ENCODE measurements at places on chromosomes 4 and X.

GRCh38 chr4:144562019-144562705, 83.8 kb upstream of the HHIP start:
- DNase-seq: no peak

DNA sequence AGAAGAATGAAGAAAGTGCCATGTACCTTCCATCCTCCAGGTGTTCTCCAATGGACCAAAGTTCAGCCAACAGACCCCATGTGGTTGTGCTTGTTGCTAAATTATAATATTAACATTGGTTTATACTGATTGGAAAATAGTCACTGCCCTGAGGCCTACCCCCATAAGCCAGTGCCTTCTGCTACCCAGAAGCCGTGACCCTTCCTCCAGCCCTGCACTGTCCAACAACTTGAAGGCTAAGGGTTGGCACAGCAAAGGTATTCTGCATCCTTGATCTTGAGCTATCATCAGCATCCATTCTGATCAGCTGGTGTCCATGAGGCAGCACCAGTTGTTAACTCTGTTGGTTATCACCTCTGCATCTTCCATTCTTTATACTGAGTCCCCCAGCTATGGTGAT, 66.2 kb upstream of the BMPR1B start:
- DNase-seq: no peak

- no peak for DNase-seq
Observed at GRCh38 chr4:169167957-169168858, 102.5 kb downstream of the SH3RF1 start.

DNA sequence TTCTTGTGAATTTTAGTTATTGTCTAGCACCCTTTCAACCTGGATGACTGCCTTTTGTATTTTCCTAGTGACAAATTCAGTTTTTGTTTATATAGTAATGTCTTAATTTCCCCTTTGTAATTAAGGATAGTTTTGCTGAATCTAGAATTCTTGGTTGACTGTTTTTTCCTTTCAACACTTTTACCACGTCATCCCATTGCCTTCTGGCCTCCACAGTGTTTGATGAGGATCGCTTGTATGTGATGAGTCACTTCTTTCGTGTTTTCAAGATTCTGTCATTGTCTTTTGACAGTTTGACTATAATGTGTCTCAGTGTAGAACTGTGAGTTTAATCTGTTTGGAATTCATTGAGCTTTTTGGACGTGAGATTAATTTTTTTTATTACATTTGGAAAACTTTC, 30.1 kb downstream of the KDM6A start:
- no peak for DNase-seq

DNA sequence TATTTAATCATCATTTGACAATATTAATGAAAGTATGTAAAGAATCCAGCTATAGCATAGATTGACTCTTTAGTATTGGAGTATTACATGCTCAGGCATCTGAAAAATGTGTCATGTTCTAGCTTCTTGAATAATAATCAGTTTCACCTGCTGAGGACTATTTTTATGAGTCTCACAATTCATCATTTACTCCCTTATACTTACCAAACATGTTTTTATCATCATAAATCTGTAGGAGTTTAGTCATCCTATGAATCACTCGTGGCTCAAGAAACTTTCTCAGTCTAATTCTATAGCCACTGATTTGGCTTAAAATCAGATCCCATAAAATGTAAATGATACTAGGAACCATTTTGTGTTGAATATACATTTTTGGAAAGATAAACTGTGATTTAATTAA, 1616.1 kb downstream of the C4orf33 start:
- no peak for DNase-seq

DNA sequence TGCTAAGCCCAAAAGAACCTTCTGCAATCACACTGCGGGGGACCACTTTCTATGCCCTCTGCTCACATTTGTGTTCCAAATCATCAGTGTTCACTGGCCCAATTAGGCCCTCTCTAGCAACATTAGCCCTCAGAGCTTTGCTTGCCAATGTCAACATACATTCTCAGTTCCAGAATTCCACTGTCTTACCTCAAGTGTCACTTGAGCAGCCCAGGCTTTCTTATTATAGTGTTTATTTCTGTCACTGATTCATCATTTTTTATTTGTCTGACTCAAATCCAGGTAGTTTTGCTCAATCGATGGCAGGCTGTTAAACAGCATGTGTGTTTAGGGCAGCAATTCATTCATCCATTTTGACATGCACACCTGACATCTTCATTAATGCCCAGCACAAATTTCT, 291.2 kb downstream of the TEX13A start:
- DNase-seq: no peak

- no peak for DNase-seq
Observed at GRCh38 chrX:154695911-154696675, 42.7 kb upstream of the CTAG2 start.

DNA sequence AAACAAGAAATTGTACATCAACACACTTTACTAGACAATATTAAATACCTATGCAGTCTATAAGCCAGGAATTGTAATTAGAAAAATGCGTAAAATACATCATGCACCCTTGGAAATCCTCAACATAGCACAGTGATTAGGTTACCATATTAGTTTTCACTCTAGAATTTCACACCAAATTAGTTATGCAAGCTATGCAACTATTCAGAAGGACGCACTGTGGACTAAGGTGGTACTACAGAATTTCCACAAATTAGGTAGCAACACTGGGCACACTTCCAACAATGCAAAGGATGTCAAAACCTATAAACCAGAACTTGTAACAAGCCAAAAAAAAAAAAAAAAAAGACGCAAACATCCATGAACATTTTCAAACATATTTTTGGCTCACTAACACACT, 71.1 kb upstream of the ZCCHC13 start:
- DNase-seq: no peak

DNA sequence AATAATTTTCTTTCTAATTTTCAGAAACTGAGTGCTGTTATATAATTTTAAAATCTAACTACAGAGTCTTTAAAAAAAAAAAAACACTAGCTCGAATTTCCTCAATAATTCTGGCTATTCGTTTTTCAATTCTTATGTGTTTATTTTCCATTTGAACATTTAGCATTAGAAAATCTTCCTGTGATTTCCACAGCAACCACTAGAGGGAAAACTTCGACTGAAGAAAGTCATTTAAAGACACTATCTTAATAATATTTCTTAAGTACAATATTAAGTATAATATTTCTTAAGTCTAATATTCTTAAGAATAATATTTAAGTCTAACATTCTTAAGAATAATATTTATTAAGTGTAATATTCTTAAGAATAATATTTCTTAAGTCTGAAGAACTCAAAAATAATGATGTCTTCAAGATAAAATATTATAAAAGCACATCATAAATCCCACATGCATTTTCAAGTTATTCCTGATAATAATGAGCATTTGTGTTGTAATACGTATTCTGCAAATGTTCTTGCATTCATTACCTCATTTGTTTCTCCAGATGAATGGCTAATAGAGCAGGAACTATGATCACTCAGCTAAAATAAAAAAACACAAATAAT, 118.4 kb upstream of the WDR17 start:
- DNase-seq: no peak

DNA sequence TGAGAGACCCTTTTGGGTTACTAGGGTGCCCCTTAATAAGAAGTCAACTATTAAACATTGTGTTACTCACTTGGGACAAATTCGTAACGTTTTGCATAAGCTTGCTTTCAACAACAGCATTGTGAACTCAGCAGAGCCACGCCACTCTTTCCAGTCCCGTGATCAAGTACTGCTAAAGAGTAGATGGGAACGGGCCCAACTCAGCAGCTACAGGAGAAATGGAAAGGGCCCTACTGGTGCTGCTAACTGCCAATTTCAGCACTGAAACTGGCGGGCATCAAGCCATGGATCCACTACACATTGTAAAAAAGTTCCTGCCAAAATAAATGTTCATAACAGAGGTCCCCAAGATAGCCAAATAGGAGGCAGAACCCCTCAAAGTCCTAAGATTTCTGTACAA, 19.0 kb upstream of the DHX15 start:
- DNase-seq: no peak

DNA sequence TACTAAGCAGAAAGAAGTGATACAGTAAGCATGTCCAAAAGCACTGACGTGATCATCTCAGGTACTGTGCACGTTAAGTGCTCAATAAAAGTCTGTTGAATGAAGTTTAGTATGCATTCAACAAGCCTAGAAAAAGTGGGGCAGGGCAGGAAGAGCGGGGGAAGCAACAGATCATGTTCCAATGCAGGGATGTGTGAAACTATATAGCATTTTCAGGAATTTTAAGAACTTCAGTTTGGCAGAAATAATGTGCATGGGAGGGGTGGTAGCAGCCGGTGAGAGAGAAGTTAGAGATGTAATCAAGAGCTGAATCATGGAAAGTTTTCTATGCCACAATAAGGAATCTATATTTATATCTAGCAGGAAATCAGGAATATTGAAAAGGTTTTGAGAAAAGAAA, 19.2 kb upstream of the CCNA2 start:
- no peak for DNase-seq

GRCh38 chr4:112416464-112416863, 99.5 kb downstream of the NEUROG2 start:
- DNase-seq: no peak

GRCh38 chrX:101051153-101051548, 760 bp downstream of the TRMT2B start:
- DNase-seq: no peak

GRCh38 chrX:40056420-40056819, 41.3 kb downstream of the BCOR start:
- no peak for DNase-seq

GRCh38 chr4:144701683-144702233, 55.8 kb downstream of the HHIP start:
- DNase-seq: no peak

DNA sequence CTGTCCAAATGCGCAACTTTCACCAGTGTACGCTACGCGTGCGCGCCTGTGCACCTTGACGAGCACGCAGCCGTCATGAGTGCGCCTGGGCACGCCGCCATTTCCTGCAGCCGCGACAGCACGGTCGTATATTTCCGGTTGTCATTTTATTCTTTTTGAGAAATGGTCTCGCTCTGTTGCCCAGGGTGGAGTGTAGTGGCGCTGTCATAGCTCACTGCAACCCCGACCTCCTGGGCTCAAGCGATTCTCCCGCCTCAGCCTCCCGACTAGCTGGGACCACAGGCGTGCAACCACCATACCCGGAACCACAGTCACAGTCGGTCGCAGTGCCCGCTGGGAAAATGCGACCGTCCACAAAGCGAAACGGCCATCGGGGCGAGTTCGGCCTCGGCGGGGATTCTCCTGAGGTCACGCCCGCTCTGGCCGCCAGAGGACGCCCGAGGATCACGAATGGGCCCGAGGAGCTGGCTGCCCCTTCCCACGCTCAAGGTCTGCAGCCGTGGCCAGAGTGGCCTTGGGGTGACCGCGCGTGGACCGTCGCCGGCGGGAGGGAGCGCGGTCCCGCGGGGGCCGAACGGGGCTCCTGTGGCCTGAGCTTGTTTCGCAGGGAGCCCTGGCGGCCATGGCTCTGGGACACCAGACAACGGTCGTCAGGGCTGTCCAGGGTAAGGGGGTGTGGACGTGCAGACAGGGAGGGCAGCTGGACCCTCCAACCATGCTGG, 23.7 kb upstream of the PNMA3 start:
- DNase-seq: no peak

DNA sequence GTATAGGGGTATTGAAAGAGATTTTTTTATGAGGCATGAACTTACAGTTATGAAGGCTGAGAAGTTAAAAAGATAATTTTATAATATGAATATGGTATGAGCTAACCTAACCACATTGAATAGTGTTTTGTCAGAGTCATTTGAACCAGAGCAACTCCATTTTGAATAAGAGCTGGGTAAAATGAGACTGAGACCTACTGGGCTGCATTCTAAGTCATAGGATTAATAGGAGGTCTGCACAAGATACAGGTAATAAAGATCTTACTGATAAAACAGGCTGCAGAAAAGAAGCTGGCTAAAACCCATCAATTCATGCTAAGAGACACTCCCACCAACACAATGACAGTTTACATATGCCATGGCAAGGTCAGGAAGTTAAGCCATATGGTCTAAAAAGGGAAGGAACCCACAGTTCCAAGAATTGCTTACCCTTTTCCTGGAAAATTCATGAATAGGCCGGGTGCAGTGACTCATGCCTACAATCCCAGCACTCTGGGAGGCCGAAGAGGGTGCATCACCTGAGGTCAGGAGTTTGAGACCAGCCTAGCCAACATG, 209.2 kb downstream of the TECRL start:
- DNase-seq: no peak

DNA sequence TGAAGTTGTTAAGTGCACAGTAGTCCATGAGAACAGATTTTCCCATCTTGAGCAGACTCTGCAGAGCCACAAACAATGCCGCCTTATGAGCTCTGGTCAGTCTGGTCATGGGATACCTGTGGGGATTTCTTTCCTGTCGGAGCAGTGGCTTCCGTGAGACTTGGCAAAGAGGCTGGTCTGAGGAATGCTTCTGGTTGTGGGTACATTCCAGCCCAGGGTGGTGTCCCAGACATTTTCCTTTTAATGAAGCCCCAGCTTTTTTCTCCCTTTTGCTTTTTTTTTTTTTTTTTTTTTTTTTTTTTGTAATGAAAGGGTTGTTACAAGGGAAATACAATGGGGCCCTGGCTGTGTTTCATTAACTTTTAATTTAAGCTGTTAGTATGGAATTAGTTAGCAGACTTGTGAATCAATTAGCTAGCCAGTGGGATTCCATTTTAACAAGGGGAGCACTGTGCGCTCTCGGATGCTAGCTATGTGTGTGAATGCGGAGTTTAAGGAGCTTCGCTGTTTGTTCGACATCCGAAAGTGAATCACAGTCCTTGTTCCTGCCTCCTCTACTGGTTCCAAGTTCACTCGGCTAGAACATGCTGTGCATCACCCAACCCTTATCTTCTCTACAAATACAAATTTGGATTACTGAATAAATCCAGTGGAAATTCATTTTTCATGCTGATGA, 225.1 kb downstream of the CBR4 start:
- no peak for DNase-seq

- DNase-seq: no peak
Observed at GRCh38 chr4:34619531-34620162, 1624.7 kb downstream of the ARAP2 start.

DNA sequence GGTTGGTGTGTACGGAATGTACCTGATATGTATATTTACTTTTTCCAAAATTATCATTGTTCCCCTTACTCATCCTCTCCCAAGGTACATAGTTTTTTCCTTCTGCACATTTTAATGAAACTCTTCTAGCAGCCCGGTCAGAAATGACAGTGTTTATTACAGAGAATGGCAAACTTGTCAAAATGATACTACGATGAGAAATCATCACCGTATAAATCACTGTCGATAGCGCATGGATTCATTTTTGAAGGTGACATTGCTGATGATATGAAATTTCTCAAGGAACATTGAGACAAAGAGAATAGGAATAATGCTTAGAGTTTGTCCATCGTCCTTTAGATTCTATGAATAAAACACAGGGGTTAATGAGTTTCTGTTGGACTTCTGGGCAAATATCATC, 30.6 kb downstream of the FAM114A1 start:
- DNase-seq: no peak

All from NK-92 treated with Interleukin-12 subunit alpha and Interleukin-12 subunit beta, amount 100 ng/mL, for 24 hours (cell line).